ENCODE measurements at places on chromosomes 1 and 21.

GRCh38 chr1:19475296-19475695 lies 10.0 kb downstream of the CAPZB start:
- no peak for DNase-seq

GRCh38 chr1:40036574-40036973 lies 4.0 kb upstream of the CAP1 start:
- DNase-seq: no peak

DNA sequence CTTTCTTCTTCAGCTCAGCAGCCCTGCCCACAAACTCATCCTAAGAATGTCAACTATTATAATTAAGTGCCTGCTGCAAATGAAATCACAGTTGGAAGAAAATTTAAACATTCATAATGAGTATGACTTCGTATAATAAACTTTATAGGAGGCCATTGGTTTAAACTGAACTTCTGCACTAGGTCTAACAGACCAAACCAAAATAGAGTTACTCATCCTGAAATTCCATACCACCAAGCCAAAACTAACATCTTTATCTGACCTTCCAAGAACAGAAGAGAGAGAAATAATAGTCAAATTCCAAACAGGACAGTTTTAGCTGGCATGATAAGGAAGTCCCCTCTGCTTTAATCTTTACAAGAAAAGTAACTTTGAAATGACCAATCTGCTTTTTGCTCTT lies 472.4 kb upstream of the PRMT6 start:
- DNase-seq: no peak

- no peak for DNase-seq
Observed at GRCh38 chr1:58724483-58724882, 24.6 kb upstream of the MYSM1 start.

- DNase-seq: no peak
Observed at GRCh38 chr1:18564676-18565075, 66.0 kb upstream of the PAX7 start.

DNA sequence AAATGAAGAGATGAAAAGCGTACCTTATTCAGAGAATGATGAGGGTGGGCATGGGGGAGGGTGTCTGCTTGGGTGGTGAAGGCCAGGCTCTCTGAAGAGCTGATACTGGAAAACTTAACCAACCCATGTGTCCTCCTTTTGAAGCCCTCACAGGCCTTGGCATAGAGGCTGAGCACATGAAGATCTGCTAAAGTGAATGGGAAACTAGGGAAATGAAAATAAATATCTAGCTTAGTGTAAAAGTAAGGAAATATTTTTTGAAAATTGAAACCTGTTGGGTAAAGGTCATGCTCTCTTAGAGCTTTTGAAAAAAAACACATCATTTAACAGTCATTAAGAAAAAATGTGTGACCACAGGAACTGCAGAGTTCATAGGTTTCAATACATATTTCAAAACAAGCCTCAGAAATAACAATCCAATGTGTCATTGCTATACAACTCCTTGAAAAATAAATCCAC lies 40.5 kb upstream of the RALGPS2 start:
- DNase-seq: no peak

DNA sequence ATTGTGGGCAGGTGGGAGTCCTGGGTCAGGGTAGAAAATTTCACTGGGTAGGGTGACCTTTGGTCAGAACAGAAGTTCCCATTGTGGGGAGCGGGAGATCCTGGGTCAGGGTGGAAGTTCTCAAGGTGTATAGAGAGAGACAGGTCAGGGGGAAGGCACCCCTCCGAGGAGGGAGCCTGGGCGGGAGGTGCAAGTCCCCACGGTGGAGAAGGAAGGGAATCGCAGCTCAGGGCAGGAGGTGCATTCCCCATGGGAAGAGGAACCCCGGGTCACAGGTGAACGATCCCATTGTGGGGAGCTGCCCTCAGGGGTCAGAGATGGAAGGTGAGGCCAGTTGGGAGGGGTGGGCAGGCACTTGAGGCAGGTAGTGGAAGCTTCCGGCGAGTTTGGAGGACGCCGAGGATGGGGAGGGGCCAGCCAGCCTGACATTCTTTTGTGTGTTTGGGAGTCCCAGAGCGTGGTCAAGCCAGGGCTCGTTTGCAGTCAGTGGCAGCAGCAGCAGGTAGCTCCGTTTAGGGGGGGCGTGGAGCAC lies 637 bp downstream of the LYPLA2 start:
- DNase-seq: no peak

- DNase-seq: no peak
Observed at GRCh38 chr1:232393010-232393409, 236.9 kb downstream of the SIPA1L2 start.

DNA sequence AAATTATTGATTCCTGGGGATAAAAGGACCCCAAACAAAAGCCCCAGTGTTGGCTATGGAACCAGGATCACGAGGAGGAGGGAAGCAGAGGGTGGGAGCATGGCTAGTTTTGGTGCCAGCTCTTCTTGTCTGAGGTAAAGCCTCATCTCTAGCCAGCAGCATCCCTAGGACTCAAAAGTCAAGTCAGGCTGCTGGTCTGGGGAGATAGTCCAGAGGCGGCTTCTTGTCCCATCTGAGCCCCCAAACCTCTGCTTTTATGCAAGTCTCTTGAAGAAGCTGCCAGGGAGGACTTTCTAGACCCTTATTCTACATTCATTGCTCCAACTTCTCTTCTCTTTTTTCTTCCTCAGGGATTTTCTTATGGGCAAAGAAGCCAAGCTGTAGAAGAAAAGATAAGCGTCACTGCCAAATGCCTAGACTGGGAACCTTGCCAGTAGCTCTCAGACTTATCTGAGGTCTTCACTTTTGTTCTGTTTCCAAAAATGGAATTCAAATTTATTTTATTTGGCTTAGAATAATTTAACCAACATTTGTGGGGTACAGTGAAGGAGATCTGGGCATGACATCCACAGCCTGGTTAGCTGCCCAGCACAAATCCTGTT lies 6.9 kb upstream of the ANKRD35 start:
- no peak for DNase-seq

DNA sequence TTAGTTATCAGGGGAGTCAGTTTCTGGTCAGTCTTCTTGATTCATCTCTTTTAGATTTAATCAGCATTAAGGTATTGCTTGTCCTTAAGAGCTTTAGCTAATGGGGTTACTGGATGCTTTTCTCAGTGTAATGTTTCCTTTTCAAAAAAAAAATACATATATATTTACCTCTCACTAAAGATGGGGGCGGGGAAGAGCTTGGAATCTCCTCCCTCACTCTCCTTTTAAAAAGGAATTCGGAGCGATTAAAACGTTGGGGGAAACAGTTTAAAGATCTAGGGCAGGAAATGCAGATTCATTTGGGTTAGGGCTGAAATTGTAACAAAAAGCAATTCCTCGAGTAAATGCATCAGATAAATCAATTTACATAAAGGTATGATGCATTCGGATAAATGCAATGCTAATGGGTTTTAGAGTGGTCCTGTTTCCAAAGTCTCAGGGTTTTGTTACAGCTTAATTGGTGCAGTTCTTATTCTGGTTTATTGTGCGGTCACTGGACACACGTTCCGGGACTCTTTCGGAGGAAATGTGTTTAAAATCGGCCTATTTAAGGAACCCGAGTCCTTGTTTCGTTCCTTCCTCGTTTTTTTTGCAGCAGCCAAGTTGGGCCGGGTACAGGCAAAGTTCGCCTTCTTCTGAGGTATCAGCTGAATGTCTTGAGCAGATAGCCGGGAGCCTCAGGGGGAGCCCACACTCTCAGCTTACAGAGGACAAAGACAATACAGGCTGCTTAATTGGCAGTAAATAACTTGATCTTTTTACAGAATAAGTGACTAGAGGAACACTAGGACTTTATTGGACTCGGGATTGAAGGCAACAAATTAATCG lies 1.6 kb downstream of the LMO4 start:
- no peak for DNase-seq

DNA sequence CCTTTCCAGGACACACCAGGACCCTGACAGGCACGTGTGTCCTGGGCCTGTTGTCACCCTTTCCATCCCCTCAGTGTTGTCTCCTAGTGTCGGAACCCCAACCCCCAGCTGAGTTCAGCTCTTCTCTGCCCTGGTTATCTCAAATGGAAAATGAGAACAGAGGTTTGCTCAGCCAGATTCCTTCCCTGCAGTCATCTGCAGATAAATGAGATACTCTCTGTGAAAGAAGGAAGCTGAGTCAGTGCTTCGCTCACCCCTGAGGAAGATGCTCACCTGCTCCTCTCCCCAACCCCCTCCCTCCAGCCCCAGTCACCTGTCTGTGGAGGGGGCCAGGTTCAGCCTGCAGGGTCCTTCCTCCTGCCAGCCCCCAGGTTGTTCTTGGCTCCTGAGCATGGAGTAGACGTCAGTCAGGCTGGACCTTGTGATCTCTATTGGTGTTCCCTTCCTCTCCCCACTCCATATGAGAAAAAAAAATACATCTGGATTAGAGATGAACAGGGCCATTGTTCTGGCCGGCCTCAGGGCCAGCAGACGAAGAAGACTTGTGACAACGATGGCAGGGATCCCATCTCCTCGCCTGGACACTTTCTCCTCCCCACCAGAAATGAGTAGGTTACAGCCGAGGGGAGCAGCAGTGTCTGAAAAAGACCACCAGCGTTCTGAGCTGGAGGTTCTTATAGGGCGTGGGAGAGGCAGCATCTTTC lies 20.9 kb downstream of the PHGDH start:
- no peak for DNase-seq

GRCh38 chr1:182348961-182349747 lies 42.4 kb downstream of the GLUL start:
- DNase-seq: no peak

DNA sequence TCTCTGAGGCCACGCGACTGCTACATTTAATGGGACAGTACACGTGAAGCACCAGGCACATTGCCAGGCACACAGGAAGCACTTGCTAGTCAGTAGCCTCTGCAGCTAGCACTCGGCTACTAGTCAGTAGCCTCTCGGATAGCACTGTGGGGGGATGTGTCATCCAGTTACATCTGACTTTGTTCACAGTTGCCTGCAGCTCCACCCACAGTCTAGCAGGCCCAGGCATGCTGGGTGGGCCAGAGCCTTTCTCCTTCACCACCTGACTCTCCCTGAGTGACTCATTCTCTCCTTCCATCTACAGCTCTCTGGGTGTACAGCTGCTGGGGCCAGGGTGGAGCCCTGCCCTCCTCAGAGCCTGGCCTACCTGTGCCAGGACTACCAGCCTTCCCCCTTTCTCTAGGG lies 51.5 kb downstream of the PTPRF start:
- DNase-seq: no peak

DNA sequence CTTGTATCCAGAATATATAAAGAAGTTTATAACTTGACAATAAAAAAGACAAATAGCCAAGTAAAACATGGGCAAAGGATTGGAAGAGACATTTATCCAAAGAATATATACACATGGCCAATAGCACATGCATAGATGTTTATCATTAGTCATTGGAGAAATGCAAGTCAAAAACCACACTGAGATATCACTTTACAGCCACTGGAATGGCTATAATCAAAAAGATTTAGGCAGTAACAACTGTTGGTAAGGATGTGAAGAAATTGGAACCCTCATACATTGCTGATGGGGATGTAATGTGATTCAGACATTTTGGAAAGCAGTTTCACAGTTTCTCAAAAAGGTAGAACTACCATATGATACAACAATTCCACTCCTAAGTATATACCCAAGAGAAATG lies 51.1 kb downstream of the SLC44A5 start:
- no peak for DNase-seq

DNA sequence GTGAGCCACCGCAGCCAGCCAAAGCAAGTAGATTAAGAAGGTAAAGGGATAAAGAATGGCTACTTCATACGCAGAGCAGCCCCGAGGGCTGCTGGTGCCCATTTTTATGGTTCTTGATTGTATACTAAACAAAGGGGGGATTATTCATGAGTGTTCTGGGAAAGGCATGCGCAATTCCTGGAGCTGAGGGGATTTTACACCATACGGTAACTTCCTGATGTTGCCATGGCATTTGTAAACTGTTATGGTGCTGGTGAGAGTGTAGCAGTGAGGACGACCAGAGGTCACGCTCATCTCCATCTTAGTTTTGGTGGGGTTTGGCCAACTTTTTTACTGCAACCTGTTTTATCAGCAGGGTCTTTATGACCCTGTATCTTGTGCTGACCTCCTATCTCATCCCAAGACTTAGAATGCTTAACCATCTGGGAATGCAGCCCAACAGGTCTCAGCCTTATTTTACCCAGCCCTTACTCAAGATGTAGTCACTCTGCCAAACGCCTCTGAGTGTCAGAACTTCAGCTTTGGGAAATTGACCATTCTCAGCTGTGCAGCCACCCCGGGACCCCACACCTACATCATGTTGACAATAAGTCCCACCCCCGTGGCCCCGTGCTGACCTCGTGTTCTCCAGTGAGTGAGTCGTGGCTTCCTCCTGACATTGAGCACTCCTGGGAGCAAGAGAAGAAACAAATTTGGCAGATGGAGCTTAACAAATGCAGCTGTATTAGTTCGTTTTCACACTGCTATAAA lies 149.4 kb upstream of the COL6A1 start:
- DNase-seq: no peak

DNA sequence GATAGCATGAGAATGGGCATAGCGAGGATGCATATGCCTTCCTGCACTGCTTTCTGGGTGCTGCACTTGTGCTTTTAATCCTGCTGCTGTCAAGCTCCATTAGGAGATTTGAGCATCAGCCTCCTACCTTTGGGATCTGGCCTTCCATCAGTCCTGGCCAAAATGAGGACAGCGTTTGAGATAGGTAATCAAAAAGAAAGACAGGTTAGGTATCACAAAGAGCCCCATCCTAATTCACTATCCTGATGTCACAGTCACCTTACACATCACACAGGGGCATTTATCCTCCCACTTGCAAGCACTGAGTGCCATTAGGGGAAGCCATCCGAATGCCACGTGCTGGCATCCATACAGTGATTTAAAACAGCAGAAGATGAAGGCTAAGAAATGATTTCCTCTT lies 13.2 kb upstream of the FAM163A start:
- DNase-seq: no peak

- no peak for DNase-seq
Observed at GRCh38 chr1:43269627-43270375, at the start of gene TMEM125. Gene TMEM125 (plus strand): TSS chr1:43269983. CDS start chr1:43272723, 2,740 bp downstream.

DNA sequence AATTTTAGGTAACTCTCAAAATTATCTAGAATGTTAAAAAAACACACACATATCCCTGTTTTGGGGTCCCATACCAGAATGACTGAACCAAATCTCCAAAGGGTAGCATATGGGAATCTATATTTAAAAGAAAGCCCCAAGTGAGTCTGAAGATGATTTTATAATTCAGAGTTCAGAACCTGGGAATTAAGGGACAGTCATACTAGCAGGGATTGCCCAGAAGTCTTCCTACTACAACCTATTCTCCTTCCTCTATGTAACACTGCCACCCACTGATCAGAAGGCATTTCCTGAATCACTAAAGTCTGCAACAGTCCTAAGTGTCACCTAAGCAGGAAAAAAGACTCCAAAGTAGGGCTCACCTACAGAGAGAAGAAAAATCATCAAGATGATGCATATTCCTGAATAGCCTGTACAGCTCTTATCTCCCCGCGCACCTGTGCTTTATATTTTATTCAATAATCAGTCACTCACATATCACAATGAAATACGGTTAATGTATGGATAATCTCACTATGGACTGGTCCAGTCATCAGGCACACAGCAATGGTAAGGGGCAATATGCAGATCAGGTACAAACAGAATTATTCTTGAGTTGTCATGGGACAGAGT lies 4.9 kb downstream of the RGS1 start:
- no peak for DNase-seq

GRCh38 chr1:10546896-10547295 lies 72.1 kb downstream of the PEX14 start:
- no peak for DNase-seq
